ENCODE measurements at places on chromosomes 2 and 18. TPM values are rescaled to one million over a fixed set of nuclear protein-coding genes. Genes with fewer than 3 reads are reported as not detected.

DNA sequence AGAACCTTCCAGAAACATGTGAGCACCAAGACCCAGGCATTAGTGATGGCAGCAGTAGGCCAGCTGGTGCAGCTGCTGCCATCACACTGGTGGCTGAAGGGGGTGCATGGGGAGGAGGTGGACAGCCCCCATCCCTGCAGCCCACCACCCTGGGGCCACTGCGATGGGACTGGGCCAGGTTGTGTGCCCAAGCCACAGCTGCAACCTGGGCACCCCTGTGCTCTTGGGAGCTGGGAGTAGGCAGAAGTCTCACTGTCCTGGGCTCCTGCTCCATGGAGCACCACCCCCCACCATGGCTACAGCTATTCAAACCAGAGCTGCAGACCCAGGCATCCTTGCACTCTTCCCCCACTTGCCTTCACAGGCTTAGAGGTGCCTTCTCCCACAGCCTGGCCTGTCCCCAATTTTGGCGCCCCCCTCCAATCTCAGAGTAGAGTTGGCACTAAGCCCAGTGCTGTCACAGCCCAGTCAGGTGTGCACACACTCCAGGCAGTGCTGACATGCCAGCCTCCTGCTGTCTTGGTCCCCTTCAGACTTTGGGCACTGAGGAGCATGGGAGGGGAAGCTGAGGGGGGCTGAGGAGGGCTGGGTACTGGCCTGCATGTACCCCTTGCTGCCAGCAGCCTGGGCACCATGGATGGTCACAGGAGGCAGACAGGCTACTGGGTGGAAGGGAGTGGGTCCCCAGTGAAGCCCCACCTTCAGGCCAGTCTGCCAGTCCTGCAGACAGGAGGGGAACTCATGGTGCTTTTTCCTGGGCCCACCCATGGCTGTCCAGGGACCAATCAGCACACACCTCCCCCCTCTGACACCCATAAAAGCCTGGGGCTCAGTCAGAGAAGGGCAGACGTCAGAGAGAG is 67.1 kb downstream of the CYP26B1 start:
- H3K36me3 ChIP-seq: no peaks in the 10 kb centered on the region
- peaks cover 3% of the 10 kb centered on the region for H3K27me3 ChIP-seq
- H3K27ac ChIP-seq: no peak overlapping the region
- no peak overlapping the region for H3K4me3 ChIP-seq

DNA sequence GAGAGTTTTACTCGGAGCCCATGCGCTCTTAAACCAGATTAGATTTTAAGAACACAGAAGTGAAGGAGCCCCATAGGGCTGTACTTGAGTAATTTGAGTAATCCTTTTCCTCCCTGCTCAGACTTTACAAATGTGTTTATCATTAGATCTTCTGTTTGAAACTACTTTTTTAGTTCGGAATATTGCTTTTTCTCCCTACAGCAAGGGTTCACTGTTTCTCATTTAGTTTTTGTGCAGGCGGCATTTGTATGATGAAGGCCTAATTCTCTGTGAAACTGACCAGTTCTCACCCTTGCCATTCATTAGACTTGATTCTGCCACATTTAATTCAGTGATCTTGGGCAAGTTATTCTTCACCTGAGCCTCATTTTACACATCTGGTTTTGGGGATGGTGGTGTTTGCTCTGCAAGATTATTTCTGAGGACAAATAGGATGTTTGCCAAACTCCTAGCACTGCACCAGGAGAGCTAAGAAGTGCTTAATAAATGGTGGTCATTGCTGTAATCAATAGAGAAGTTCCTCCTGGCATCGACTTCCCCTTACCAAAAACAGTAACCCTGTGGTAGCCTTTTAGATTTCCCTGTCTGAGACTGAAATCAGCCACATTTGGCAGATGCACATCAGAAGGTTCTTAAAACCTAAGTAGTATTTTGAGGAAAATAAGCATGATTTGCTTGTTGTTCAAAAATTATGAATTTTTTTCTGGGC is 2.2 kb downstream of the B3GNT2 start:
- no peak for DNase-seq
- no peaks in the 10 kb centered on the region for H3K27me3 ChIP-seq
- peak overlapping the region; percentile 87 for H3K4me3 ChIP-seq
- H3K27ac ChIP-seq: peak overlapping the region; percentile 64
- no peaks in the 10 kb centered on the region for H3K36me3 ChIP-seq

Gene TSPYL6
- polyA plus RNA-seq: not detected

DNA sequence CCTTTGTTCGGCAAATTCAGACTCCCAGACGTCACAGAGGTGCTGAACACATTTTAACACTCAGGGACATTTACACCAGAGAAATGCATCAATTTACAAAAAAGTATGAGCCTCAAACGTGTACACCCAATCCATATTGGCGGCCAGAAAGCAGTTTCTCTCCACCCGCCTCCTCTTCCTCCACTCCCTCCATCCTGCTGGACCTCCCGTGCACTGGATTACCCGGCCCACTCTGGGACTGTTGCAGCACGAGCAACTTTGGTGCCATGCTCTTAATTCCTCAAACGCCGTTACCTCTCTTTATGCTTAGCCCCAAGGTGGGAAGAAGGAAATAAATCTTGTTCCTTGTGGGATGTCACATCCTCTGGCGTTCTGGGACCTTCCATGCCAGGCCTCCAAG is 243.4 kb downstream of the ZNF516 start:
- H3K27me3 ChIP-seq: no peaks in the 10 kb centered on the region
- no peak for DNase-seq
- H3K4me1 ChIP-seq: no peaks in the 10 kb centered on the region

Gene ASB1
- polyA plus RNA-seq: 20.3 TPM

Gene ECEL1
- 0.38 TPM for polyA plus RNA-seq

Gene ADGRF3
- 1.2 TPM for polyA plus RNA-seq

GRCh38 chr2:66929632-66930338 is 467.3 kb upstream of the ETAA1 start:
- no peaks in the 10 kb centered on the region for H3K36me3 ChIP-seq
- H3K27me3 ChIP-seq: no peaks in the 10 kb centered on the region
- H3K4me1 ChIP-seq: peaks cover 6% of the 10 kb centered on the region

Gene EML6
- polyA plus RNA-seq: 0.54 TPM

DNA sequence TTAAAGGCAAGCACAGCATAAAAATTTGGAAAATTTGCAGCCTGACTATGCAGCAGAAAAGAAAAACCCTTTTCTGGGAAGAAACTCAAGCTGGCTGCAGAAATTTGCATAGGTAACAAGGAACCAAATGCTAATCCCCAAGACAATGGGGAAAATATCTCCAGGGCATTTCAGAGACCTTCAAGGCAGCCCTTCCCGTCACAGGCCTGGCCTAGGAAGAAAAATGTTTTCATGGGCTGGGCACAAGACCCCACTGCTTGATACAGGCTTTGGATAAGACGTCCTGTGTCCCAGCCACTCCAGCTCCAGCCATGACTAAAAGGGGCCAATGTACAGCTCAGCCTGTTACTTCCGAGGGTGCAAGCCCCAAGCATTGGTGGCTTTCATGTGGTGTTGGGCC is 717.6 kb downstream of the TDRD15 start:
- H3K36me3 ChIP-seq: no peaks in the 10 kb centered on the region
- H3K27ac ChIP-seq: no peak overlapping the region
- H3K4me1 ChIP-seq: no peaks in the 10 kb centered on the region
- H3K4me3 ChIP-seq: no peak overlapping the region

DNA sequence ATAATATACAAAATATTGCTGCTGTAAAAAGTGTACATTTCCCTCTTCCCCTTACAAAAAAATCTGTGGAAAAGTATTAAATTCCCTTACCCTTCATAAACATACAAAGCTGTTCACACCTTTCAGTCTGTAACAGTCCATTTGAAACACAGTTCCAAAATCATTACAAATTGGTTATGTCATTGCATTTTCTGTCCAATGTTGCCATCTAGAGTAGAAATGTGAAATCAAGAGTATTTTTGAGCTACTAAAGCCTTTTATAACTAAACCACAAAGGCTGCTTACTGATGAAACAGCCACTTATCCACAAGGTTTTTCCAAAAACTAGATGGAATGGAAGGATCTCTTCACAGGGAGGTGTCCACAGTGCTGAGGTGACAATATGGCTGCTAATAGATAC is 72.5 kb downstream of the SS18 start:
- H3K36me3 ChIP-seq: peaks cover 4% of the 10 kb centered on the region
- H3K4me1 ChIP-seq: no peaks in the 10 kb centered on the region
- H3K27ac ChIP-seq: no peak overlapping the region
- no peak overlapping the region for H3K4me3 ChIP-seq
- no peaks in the 10 kb centered on the region for H3K27me3 ChIP-seq
- DNase-seq: no peak

DNA sequence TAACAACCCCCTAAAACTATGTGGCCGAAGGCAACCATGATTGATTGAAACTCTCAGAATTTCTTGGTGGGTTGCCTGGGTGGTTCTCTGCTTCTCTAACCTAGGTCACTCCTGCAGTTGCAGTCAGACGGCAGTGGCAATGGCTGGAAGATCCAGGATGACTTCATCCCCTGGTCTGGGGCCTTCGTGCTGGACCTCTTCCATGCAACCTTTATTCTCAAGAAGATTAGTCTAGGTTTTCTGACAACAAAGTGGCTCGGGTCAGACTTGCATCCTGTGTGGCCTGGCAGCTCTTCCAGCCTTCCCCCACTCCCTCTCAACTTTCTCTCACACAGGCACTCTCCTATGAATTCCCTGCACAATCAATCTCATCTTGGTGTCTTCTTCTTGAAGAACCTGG is 76.4 kb downstream of the METTL4 start:
- no peaks in the 10 kb centered on the region for H3K27me3 ChIP-seq
- H3K4me3 ChIP-seq: no peak overlapping the region

DNA sequence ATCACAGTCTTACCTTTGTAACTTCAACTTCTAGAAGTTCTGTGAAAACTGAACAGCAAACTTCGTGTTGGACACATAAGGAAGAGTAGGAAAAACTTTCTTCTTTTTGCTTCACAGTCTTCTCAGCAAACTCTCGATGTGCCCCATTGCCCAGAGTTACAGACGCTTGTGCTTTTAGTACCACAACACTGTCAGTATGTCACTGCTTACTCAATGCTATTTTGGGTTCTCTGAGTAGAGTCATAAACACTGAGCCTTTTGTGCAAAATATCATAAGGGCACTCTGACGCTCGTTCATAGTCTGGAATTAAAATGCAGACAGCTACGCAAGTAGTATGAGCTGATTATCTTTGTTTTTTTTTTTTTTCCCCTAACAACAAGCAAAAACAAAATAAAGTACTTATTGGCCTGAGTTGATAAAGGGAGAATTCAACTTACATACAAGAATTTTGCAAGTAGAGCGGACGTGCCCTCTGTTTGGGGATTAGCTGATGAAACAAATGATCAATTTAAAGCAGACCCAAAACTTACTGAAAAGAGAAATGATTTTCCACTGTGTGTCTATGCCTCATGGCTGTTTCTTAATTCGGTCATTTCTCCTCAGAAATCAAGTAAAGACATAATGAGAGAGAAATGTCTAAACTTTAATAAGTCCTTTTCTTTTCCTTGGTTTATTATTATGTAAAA is at the start of gene CDH19:
CDH19 (minus strand) TSS at position 150 of the 687 bp plus-strand sequence. CDS start 31,886 bp downstream, outside the sequence.
- no peaks in the 10 kb centered on the region for H3K36me3 ChIP-seq
- H3K4me1 ChIP-seq: no peaks in the 10 kb centered on the region
- no peak within 1 kb of the TSS for H3K4me3 ChIP-seq

DNA sequence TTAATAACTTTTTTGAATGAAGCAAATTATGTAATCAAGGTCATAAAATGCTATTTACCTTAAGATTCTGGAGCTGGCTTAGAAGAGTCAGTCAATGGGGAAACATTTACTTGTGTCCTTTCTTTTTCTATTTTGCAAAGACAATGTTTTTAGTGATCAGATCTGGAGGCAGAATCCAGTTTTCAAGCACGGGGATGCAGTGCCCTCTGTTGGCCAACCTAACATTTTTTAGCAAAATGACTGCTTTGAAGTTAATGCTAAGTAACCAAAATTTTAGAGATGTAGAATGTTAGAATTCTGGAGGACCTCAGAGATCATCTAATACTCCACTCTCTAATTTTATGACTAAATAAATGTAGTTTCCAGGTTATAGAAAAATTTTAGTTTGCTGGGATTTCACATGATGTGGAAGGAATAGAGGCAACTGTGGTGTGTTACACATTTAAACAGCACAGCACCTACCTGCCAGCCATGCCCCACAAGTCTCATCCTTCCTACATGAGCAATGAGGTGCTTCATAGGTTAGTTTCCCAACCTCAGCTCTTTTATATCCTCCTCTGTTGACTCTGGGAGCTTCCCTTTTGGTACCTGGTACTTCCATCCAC is 23.6 kb upstream of the SLC9A4 start:
- H3K27me3 ChIP-seq: no peaks in the 10 kb centered on the region
- no peak overlapping the region for H3K27ac ChIP-seq
- peaks cover 4% of the 10 kb centered on the region for H3K4me1 ChIP-seq
- H3K4me3 ChIP-seq: no peak overlapping the region
- H3K36me3 ChIP-seq: no peaks in the 10 kb centered on the region
- DNase-seq: peak; percentile 44

DNA sequence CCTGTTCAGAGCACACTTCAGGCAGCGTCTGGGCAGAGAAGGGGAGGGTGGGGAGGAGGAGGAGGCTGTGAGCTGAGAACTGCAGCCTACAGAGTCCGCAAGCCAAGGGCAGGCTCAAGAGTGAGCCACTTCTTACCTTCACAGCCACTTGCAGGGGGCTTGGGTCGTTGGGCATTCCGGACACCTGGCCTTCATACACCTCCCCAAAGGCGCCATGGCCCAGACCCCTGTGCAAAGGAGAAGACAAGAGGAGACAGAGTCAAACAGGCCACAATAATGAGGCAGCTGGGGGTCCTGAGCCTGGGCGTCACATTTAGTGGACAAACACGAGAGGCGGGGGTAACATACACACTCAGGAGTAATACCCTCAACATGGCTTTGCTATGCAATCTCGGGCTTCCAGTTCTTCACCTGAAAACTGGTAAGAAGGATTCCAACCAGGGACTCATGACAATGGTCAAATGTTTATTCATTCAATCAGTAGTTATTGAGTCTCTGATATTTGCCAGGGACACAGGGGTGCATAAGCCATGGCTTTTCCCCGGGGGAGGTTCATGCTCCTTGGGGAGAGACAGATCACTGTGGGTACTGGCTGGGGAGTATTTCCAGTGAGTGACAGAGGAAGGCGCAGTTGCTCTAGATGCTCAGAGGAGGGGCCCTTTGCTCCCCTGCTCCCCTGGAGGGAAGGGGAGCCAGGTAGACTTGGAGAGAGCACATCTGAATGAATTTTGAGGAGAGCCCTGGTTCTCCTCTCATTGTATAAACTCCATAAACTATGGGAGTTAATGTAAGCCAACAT is 107.4 kb downstream of the CLIP4 start:
- H3K4me3 ChIP-seq: no peak overlapping the region
- no peaks in the 10 kb centered on the region for H3K36me3 ChIP-seq
